Activated naive CD8-positive, alpha-beta T cell treated with anti-CD3 and anti-CD28 coated beads, Interleukin-2, amount 10 ng/mL, durations not matched to agents 7 days and 5 days (primary cell): ENCODE measurements at places on chromosomes 11 and 22. TPM values are rescaled to one million over a fixed set of nuclear protein-coding genes. Genes with fewer than 3 reads are reported as not detected.

DNA sequence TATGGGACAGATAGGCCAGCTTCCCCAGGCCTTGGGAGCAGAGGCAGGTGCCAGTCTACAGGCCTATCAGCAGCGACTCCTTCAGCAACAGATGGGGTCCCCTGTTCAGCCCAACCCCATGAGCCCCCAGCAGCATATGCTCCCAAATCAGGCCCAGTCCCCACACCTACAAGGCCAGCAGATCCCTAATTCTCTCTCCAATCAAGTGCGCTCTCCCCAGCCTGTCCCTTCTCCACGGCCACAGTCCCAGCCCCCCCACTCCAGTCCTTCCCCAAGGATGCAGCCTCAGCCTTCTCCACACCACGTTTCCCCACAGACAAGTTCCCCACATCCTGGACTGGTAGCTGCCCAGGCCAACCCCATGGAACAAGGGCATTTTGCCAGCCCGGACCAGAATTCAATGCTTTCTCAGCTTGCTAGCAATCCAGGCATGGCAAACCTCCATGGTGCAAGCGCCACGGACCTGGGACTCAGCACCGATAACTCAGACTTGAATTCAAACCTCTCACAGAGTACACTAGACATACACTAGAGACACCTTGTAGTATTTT, 26.6 kb upstream of the L3MBTL2 start:
- DNase-seq = no peak
- H3K27me3 ChIP-seq = no peaks in the 10 kb centered on the region
- H3K4me3 ChIP-seq = no peak overlapping the region
- H3K36me3 ChIP-seq = peaks cover 44% of the 10 kb centered on the region
- peaks cover 19% of the 10 kb centered on the region for H3K4me1 ChIP-seq

DNA sequence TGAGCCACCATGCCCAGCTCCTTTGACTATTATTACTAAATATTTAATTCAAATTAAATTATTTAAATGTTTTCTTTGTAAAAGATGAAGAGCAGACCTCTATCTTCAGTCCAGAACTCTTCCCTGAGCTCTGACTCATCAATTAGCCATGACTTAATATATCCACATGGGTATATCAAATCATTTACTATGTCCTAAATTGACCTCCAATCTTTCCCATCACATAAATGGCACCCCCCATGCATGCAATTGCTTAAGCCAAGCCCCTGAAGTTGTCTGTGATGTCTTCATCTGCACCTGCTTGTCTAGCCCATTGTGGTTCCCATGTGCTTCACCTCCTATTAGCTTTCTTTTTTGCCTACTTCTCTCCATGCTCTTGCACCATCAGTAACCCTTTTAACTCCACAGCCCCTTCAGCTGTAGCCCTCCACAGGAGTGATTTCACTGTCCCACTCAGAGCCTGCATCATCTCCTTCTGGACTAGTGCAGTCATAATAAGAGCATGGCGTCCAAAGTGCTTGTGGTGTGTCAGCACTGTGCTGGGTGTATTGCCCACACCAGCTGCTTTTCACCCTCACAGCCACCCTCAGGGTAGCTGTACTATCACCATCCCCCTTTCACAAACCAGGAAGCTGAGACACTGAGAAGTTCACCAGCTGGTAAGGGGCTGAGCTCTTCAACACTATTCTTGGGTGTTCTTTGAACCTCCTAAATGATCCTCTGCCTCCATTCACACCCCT, 11.8 kb upstream of the THY1 start:
- no peak overlapping the region for H3K27ac ChIP-seq
- no peak for DNase-seq
- H3K27me3 ChIP-seq = peaks cover 28% of the 10 kb centered on the region
- no peaks in the 10 kb centered on the region for H3K4me1 ChIP-seq
- no peak overlapping the region for H3K4me3 ChIP-seq
- H3K36me3 ChIP-seq = no peaks in the 10 kb centered on the region

DNA sequence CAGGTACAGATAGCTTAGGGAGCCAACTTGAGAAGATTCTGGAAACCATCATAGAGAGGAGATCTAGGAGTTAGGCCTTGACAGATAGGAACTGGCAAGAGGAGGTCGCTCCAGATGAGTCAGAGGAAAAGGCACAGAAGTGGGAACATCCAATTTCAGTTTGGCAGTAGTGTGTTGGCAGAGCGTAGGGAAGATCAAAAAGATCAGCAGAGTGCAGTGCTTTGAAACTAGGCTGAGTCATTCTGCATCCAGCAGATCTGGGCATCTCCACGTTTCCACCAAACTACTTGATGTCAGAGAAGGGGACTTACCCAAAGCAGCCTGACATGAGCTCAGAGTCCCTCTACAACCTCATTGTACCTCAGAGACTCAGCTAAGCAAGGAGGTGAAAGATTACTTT, 58.5 kb downstream of the GAB4 start:
- peaks cover 7% of the 10 kb centered on the region for H3K4me1 ChIP-seq
- no peak overlapping the region for H3K27ac ChIP-seq
- no peaks in the 10 kb centered on the region for H3K36me3 ChIP-seq
- peaks cover 6% of the 10 kb centered on the region for H3K27me3 ChIP-seq
- no peak overlapping the region for H3K4me3 ChIP-seq

GRCh38 chr11:120773501-120774031, 250.3 kb upstream of the TBCEL start:
- H3K4me1 ChIP-seq = no peaks in the 10 kb centered on the region
- H3K36me3 ChIP-seq = no peaks in the 10 kb centered on the region
- no peak overlapping the region for H3K4me3 ChIP-seq
- H3K27me3 ChIP-seq = peaks cover 8% of the 10 kb centered on the region
- H3K27ac ChIP-seq = no peak overlapping the region
- no peak for DNase-seq

The OR2AG2 gene
- not detected for total RNA-seq

The BBS1 gene
- 26.4 TPM for total RNA-seq

The CALCB gene
- total RNA-seq = 1.3 TPM

The MAJIN gene
- not detected for total RNA-seq

The ZNF195 gene
- total RNA-seq = 44.4 TPM
